ENCODE measurements at places on chromosomes 1 and 21. TPM values are rescaled to one million over a fixed set of nuclear protein-coding genes. Genes with fewer than 3 reads are reported as not detected.

Gene RUNX3
- total RNA-seq: 1.8 TPM

Gene STUM
- total RNA-seq: not detected

Gene GSTM5
- not detected for total RNA-seq

Gene TUT4
- 42.9 TPM for total RNA-seq

Gene ZNF683
- total RNA-seq: not detected

Gene PGBD5
- total RNA-seq: 5.4 TPM
